Stimulated activated CD4-positive, alpha-beta T cell treated with anti-CD3 and anti-CD28 coated beads, Interleukin-1b, Interleukin-23, amount 100 ng/mL, for 1 hour (primary cell): ENCODE measurements at places on chromosomes 2 and 18.

DNA sequence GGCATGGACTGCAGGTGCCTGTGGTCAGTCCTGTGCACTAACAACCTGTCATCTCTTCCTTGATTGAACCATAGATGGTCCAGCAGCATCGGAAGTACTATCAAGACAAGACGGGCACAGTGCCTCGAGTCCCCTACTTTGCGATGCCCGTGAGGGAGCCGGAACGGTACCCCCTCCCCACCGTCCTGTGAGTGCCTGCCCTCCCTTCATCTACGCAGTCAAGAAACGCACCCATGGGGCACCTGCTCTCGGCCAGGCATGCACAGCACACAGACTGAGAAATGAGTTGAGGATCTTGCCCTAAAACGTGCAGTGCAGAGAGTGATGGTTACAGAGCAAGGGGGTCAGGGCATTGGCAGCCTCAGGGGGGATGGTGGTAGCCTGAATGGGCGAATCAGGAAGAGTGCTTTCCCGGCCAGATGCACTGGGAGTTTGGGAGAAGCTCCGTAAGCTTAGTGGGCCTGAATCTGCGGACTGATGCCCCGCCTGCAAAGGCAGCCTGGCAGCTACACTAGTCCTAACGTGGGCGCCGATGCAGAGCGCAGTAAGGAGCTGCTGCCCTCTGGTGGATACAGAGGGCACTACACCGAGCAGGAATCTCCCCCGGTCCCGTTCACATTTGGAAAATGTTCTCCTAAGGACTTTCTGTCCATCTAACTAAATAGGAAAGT is 63.6 kb downstream of the CIB4 start:
- DNase-seq: peak; percentile 50

GRCh38 chr2:158686210-158686691 is 108.9 kb upstream of the DAPL1 start:
- DNase-seq: no peak

GRCh38 chr2:98281607-98282006 is 64.6 kb upstream of the CNGA3 start:
- no peak for DNase-seq

GRCh38 chr2:9020267-9020666 is 16.8 kb upstream of the MBOAT2 start:
- DNase-seq: no peak

GRCh38 chr18:904218-905090 is at the start of gene ADCYAP1:
Gene ADCYAP1 (plus strand): TSS chr18:904871. CDS start chr18:905387, 516 bp downstream.
- no peak for DNase-seq

DNA sequence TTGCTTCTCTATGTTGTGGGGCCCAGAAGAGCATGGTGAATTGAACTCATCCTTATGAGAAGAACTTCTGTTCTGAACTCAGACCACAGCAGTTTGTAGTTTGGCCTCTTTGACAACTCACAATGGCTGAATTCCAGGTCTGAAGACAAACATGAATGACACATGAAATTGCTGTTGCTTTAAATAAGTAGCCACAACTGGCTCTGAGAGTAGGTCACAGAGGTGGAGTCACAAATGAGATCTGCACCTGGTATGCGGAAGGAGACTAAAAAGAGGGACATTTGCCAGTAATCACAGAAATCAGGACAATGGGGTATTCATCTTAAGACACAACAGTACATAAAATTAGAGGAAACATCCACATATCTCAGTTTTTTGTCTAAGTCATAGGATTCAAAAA is 290.3 kb upstream of the MMADHC start:
- no peak for DNase-seq
